ENCODE measurements at places on chromosomes 3 and 15.
A peak's percentile ranks its signal among the peaks of the same experiment; 100 is the strongest.

DNA sequence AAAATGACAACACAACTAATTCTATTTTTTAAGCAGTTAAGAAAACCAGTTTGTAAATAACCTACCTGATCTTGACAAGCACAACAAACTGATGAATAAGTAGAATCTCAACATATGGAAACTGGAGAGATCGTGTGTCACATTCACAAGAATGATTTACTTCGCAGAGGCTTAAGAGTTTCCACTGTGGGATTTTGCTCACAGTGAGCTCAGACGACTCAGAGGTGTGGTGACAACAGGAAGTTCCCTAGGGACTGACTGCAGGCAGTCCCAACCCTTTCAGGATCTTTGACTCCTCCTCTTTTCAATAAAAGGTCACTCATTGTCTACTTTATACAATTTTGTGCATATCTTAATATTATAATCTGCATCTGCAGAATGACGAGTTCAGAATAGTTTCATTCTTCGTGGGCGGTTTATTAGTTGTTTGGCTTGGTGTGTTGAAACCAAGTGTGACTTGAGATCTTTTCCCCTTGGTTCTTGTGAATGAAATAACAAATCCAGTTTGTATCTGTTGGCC is at the start of gene LIPH:
Gene LIPH, minus strand, starts transcription at position 231 of the 520 bp plus-strand sequence. Its CDS starts 117 bp downstream, at position 114.
- peaks cover 74% of the 10 kb centered on the region for H3K36me3 ChIP-seq
- peak within 1 kb of the TSS; percentile 100 for H3K27ac ChIP-seq
- peak within 1 kb of the TSS; percentile 76 for H3K4me3 ChIP-seq
- DNase-seq: peak; percentile 86

- no peak overlapping the region for H3K4me3 ChIP-seq
- H3K27ac ChIP-seq: no peak overlapping the region
- peaks cover 37% of the 10 kb centered on the region for H3K27me3 ChIP-seq
- H3K36me3 ChIP-seq: no peaks in the 10 kb centered on the region
These were observed 22.0 kb downstream of the PRR23E start for GRCh38 chr3:127214975-127215374.

- H3K27me3 ChIP-seq: peaks cover 43% of the 10 kb centered on the region
- DNase-seq: no peak
- H3K27ac ChIP-seq: no peak overlapping the region
- no peaks in the 10 kb centered on the region for H3K36me3 ChIP-seq
- H3K4me1 ChIP-seq: no peaks in the 10 kb centered on the region
- H3K4me3 ChIP-seq: no peak overlapping the region
These were observed 238.0 kb downstream of the DOCK3 start for GRCh38 chr3:50912746-50913145.

DNA sequence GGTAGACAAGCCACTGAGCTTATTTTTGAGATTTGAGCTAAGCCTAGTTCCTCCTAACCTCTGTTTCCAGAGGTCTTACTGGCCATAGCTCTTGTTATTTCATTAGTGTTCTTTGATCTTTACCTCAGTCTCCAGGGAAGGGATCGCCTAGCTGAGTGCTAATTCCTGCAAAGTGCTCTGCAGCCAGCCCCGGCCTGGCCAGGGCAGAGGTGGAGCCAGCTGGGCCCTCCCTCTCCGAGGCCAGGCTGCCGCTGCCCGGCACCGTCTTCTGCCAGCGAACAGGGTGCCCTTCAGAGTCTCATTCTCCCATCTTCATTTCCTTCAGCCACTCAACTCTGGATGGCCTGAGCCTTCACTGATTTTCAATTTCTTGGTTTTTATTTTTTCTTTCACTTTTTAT is 19.7 kb downstream of the FAN1 start:
- DNase-seq: no peak
- peaks cover 15% of the 10 kb centered on the region for H3K36me3 ChIP-seq
- H3K27me3 ChIP-seq: no peaks in the 10 kb centered on the region

DNA sequence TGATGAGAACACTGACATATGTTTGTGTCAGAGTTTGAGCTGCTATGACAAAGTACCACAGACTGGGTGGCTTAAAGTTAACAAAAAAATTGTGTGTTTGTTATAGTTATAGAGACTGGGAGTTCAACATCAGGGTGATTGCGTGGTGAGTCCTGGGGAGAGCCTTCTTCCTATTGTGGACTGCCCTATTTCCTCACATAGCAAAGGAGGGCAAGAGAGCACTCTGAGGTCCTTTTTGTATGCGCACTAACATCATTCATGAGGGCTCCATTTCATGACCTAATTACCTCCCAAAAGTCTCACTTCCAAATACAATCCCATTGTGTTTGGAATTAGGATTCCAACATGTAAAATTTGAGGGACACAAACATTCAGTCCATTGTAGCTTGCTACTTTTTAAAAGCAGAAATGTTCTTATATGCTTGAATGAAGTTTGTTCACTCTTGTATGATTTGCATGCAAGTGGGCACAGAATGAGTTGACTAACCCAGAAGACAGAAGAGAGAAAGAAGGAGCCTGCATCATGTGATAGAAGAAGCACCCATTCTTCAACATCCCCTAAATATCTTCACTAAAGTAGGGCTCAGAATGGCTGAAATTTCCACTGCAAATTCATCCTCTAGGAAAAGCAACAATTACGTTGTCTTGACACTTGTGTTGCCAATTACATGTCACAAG is 18.9 kb upstream of the ALCAM start:
- H3K4me1 ChIP-seq: peaks cover 13% of the 10 kb centered on the region
- H3K27ac ChIP-seq: no peak overlapping the region
- H3K36me3 ChIP-seq: no peaks in the 10 kb centered on the region
- no peaks in the 10 kb centered on the region for H3K27me3 ChIP-seq
- DNase-seq: no peak
- no peak overlapping the region for H3K4me3 ChIP-seq

- no peak for DNase-seq
- peaks cover 18% of the 10 kb centered on the region for H3K36me3 ChIP-seq
- peaks cover 3% of the 10 kb centered on the region for H3K4me1 ChIP-seq
- H3K27me3 ChIP-seq: no peaks in the 10 kb centered on the region
- no peak overlapping the region for H3K4me3 ChIP-seq
These were observed 5.6 kb upstream of the SLC33A1 start for GRCh38 chr3:155859859-155860258.

DNA sequence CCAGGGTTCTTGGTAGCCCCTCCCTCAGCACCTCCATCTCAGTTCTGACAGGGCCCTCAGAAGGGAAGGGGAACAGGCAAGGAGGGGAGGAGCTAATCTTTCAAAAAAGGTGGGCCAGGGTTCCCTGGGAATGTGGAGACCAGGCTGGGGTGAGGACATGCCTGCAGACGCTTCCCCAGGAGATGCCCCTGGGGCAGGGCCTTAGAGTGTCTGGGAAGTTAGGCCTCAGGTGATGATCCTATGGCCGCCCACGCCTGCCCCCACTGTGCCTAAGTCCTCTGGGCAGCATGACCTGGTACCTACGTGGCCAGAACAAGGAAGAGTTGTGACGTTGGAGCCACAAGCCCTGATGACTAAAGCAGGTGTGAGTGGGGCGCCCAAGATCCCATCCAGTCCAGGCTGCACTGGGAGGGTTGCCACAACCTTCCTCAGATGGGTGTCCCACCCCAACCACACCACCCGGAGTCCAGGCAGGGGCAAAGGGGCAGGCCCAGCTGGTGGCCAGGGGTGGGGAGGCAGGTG is 3.9 kb upstream of the SEMA3B start:
- no peak overlapping the region for H3K4me3 ChIP-seq
- peak; percentile 50 for DNase-seq
- no peaks in the 10 kb centered on the region for H3K27me3 ChIP-seq
- peak overlapping the region; percentile 83 for H3K27ac ChIP-seq
- H3K36me3 ChIP-seq: peaks cover 41% of the 10 kb centered on the region

GRCh38 chr3:157127831-157128767 is 31.8 kb downstream of the CCNL1 start:
- peaks cover 100% of the 10 kb centered on the region for H3K4me1 ChIP-seq
- peak overlapping the region; percentile 56 for H3K4me3 ChIP-seq

DNA sequence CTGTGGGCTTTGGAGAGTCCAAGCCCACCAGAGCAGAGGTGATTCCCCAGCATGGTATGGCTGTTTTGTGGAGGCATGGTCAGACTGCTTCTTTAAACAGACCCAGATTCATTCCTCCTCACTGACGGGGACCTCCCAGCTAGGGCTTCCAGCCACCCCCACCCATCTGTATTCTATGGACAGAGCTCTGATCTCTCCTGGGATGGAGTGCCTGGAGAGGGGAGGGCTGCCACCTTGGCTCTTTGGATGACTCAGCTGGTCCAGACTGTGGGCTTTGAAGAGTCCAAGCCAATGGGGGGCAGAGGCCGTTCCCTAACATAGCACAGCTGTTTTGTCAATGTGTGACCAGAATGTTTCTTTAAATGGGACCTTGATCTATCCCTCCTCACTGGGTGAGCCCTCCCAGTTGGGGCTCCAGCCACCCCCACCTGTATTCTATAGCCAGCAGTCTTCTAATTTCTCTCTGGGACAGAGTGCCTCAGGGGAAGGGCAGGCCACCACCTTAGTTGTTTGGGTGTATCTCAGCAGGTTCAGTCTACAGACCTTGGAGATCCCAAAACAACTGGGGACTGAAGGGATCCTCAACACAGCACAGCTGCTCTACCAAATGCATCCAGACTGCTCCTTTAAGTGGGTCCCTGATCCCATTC is 122.0 kb upstream of the OSTN start:
- H3K27ac ChIP-seq: no peak overlapping the region
- no peaks in the 10 kb centered on the region for H3K36me3 ChIP-seq
- H3K4me3 ChIP-seq: no peak overlapping the region
- H3K4me1 ChIP-seq: no peaks in the 10 kb centered on the region
- no peak for DNase-seq

GRCh38 chr3:186854954-186855353 is 12.4 kb downstream of the ADIPOQ start:
- no peak for DNase-seq
- H3K4me1 ChIP-seq: no peaks in the 10 kb centered on the region
- H3K27ac ChIP-seq: no peak overlapping the region
- no peak overlapping the region for H3K4me3 ChIP-seq
- H3K36me3 ChIP-seq: no peaks in the 10 kb centered on the region

DNA sequence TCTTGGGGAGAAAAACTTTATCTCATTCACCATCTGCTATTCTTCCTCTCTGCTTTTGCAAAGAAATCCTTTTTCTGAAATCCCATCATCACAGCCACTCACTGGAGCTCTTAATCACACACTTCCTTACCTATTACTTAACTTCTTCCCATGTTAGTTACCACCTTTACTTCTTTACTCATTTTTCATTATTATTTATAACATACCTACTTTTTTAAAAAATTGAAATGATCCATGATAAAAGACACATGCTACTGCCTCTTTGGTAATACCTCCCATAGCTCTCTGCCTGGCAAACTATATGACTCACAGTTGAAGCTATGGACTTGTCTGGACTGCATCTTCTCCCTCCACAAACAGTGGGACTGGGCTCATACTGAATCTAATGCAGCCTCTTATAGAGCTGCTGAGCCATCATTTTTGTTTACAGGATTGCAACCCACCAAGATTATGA is 150.3 kb downstream of the TNIK start:
- DNase-seq: no peak
- no peaks in the 10 kb centered on the region for H3K36me3 ChIP-seq
- H3K27me3 ChIP-seq: no peaks in the 10 kb centered on the region
- no peak overlapping the region for H3K4me3 ChIP-seq
- peaks cover 13% of the 10 kb centered on the region for H3K4me1 ChIP-seq

GRCh38 chr15:51702710-51703109 is 21.4 kb downstream of the SCG3 start:
- DNase-seq: no peak
- H3K27me3 ChIP-seq: peaks cover 37% of the 10 kb centered on the region
- no peaks in the 10 kb centered on the region for H3K4me1 ChIP-seq
- no peaks in the 10 kb centered on the region for H3K36me3 ChIP-seq
- no peak overlapping the region for H3K27ac ChIP-seq

DNA sequence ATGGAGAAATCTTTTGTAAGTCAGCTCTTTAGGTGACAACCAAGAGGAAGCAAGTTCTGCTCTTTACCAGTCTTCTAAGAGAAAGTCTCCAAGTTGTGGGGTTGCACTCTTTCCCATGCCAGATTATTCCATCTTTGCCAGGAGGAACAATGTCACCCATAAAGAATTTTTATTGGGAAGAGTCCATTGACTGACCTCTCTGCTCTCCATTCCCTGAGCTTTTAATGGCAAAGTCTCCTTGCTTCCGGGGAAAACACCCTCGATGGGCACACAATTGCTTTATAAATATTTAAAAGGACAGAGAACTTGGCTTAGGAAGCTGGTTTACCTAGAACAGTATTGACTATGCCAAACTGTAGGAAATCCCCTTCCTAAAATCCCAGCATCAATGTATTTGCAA is 19.9 kb upstream of the UBE2E1 start:
- no peak for DNase-seq
- no peak overlapping the region for H3K4me3 ChIP-seq
- H3K27ac ChIP-seq: no peak overlapping the region
- no peaks in the 10 kb centered on the region for H3K4me1 ChIP-seq
- no peaks in the 10 kb centered on the region for H3K36me3 ChIP-seq

GRCh38 chr15:58440158-58440910 is 8.5 kb downstream of the LIPC start:
- peak overlapping the region; percentile 30 for H3K4me3 ChIP-seq
- H3K4me1 ChIP-seq: peaks cover 78% of the 10 kb centered on the region
- DNase-seq: peak; percentile 68

DNA sequence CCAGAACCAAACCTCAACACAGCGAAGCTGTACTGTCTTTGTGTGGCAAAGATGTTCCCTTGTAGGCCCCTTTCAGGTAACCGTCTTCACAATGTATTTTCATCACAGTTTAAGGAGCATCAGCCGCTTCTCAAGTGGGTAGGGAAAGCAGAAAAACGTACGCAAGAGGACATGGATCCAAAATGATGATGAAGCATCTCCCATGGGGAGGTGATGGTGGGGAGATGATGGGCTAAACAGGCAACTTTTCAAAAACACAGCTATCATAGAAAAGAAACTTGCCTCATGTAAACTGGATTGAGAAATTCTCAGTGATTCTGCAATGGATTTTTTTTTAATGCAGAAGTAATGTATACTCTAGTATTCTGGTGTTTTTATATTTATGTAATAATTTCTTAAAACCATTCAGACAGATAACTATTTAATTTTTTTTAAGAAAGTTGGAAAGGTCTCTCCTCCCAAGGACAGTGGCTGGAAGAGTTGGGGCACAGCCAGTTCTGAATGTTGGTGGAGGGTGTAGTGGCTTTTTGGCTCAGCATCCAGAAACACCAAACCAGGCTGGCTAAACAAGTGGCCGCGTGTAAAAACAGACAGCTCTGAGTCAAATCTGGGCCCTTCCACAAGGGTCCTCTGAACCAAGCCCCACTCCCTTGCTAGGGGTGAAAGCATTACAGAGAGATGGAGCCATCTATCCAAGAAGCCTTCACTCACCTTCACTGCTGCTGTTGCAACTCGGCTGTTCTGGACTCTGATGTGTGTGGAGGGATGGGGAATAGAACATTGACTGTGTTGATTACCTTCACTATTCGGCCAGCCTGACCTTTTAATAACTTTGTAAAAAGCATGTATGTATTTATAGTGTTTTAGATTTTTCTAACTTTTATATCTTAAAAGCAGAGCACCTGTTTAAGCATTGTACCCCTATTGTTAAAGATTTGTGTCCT is 60.0 kb downstream of the AAGAB start:
- peak overlapping the region; percentile 85 for H3K27ac ChIP-seq
- H3K4me1 ChIP-seq: peaks cover 18% of the 10 kb centered on the region
- no peak overlapping the region for H3K4me3 ChIP-seq
- no peaks in the 10 kb centered on the region for H3K27me3 ChIP-seq
- no peak for DNase-seq

GRCh38 chr3:115245899-115246298 is 98.8 kb upstream of the ZBTB20 start:
- H3K27ac ChIP-seq: no peak overlapping the region
- no peaks in the 10 kb centered on the region for H3K36me3 ChIP-seq
- no peaks in the 10 kb centered on the region for H3K27me3 ChIP-seq
- H3K4me1 ChIP-seq: no peaks in the 10 kb centered on the region
- H3K4me3 ChIP-seq: no peak overlapping the region

GRCh38 chr3:142285083-142285517 is 59.7 kb upstream of the GK5 start:
- no peaks in the 10 kb centered on the region for H3K4me1 ChIP-seq
- no peaks in the 10 kb centered on the region for H3K36me3 ChIP-seq
- H3K27ac ChIP-seq: no peak overlapping the region
- no peaks in the 10 kb centered on the region for H3K27me3 ChIP-seq
- no peak for DNase-seq
- H3K4me3 ChIP-seq: no peak overlapping the region
